ENCODE measurements at places on chromosomes 1 and 21. TPM values are rescaled to one million over a fixed set of nuclear protein-coding genes. Genes with fewer than 3 reads are reported as not detected.

DNA sequence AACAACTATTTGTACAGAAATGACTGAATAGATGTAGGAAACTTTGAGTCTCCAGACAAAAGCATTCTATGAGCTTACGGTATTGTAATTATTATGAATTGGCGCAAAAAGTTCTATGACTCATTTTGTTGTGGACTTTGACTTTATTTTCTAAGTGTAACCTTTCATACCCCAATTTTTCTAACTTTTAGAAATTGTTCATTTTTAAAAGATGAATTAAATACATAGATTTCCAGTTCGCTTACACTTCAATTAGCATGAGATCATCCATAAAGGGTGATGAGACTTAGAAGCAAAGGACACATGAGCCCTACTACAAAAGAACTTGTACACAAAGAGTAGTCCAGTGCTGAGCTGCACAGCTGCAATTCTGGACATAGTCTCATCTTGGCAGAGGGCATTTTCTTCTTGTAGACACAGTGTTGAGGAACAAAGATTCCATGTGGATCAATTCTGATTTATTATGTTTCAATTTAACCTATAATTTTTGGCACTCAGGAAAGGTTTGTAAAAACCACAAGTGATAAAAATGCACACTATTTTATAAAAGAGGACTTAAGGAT is 431.1 kb downstream of the LRRIQ3 start:
- no peak for DNase-seq

Gene CD247
- total RNA-seq: 0.82 TPM

DNA sequence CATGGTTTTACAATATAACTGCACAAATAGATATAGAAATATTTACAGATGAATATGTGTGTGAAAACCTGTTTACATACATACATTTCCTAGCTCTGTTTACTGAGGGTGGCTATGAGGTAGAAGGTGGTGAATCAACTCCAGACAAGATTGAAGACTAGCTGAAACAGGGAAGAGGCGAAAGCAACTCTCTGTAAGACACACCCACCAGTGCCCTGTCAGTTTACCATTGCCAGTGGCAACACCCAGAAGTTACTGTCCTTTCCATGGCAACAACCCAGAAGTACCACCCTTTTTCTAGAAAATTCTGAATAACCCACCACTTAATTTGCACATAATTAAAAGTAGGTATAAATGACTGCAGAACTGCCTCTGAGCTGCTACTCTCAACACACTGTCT is 16.7 kb downstream of the TMEM69 start:
- no peak for DNase-seq

Gene RAP1GAP
- 6.2 TPM for total RNA-seq

DNA sequence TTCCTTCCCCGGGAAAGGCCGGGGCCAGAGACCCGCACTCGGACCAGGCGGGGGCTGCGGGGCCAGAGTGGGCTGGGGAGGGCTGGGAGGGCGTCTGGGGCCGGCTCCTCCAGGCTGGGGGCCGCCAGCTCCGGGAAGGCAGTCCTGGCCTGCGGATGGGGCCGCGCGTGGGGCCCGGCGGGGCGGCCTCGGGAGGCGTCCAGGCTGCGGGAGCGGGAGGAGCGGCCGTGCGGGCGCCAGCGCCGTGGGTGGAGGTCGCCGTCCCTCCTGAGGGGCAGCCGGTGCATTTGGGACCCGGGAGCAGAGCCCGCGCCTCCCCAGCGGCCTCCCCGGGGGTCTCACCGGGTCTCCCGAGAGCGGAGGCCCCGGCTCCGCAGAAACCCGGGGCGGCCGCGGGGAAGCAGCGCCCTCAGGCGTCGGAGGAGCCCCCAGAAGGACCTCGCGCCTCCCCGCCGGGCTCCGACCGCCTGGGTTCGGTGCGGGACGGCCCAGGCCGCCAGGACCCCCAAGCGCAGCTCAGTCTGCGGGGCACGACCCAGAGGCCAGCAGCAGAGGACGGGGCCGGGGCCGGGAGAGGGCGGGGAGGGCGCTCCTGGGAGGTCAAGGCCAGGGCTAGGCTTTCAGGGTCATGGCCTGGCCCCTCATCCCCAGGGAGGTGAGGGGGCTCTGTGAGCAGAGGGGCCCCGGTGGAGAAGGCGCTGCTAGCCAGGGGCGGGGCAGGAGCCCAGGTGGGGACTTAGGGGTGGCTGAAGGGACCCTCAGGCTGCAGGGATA is 7.2 kb upstream of the SLX9 start:
- DNase-seq: peak; percentile 58

- no peak for DNase-seq
These were observed 8.6 kb upstream of the SPSB1 start for GRCh38 chr1:9284061-9284460.

DNA sequence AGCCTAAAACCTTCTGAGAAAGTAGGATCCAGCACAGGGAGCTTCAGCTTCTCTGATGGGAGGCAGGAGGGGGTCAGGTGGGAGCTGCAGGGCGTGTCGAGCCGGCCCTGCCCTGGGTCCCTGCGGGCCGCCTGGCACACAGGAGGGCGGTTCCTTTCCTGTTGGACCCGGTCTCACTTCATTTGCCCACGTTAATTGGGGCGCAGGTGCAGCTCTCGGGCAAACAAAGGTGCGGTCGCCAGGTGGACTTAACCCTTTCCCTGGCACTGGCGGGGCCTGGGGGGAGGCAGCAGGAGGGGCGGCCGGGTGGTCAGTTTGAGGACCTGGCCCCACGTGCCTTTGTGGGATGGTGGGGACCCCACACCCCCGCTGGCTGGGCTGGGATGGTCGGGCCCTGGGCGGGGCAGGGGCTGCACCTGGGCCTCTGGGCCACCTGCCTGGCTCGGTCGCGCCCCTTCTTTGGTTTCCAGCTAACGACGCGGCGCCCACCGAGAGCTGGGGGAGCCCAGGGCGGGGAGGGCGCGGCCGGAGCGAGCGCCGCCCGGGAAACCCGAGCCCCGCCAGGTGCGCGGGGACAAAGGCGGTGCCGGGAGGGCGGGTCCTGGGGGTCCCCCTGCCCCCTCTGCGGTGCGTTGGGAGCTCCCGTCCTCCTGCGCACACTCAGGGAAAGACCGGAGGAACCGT is 20.8 kb upstream of the C1orf159 start:
- DNase-seq: no peak

- DNase-seq: no peak
These were observed 97.4 kb downstream of the ATF6 start for GRCh38 chr1:161863549-161863948.

Gene DIO1
- not detected for total RNA-seq

DNA sequence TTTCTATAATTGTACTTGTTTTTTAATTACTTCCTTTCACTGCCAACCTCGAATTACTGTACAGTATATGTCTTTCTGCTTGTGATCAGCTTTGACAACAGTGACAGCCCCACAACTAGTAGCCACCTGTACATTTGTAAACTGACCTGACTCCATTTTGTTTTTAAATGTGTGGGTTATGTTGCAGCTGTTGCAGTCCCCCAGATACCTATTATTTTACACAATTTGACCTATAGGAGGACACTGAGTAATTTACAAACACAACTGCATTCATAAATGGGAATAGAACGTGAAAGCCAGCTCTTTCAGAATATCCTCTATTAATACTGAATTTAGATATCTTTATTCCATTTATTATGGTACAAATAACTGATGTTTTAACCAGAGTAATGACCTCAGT is 2.5 kb upstream of the VAMP3 start:
- DNase-seq: no peak

Gene DENND2C
- total RNA-seq: 3.2 TPM

GRCh38 chr21:43884861-43885417 is 19.9 kb downstream of the AGPAT3 start:
- no peak for DNase-seq

DNA sequence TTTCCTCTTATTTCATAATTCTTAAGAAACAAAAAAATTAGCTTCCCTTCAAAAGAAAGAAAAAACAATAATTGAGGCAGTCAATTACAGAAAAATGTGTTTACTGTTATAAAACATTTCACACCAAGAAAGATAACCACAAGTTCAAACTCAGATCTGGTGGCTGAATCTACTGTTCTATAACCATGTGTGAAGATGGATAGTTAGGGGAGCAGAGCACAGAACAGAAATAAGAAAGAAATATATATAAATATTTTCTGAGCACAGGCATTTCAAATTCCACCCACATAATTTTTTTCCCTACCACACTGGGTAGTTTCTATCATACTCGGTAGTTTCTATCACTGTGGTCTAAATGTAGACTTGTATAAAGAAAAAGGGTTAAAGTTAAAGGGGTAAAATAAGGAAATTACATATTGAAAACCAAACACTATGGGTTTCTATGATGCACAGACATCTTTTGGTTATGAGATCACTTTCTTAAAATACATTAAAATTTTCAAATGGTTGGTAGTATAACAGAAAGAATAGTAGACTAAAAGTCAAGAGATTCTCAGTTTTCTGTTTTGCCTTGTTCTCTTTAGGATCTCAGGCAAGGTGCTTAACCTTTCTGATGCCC is 10.8 kb downstream of the LYST start:
- DNase-seq: no peak

- no peak for DNase-seq
These were observed 130.7 kb downstream of the FAM78B start for GRCh38 chr1:166036092-166036491.

DNA sequence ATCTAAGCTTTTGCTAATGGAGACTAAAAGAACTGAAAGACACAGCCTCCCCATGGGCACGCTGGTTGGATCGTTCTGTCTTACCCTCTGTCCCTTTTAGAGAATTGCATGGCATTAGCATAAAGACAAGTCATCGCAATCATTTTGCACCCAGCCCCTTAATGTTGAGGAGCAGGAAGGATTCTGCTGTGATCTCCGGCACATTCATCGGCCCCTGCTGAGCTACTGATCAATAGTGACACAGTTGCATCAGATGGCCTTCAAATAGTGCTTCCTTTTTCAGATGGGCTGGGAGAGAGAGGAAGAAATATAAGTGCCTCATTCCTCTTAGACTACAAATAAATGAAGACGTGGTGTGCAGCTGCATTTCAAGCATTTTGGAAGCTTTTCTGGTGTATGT is 75.4 kb downstream of the NOS1AP start:
- DNase-seq: no peak

DNA sequence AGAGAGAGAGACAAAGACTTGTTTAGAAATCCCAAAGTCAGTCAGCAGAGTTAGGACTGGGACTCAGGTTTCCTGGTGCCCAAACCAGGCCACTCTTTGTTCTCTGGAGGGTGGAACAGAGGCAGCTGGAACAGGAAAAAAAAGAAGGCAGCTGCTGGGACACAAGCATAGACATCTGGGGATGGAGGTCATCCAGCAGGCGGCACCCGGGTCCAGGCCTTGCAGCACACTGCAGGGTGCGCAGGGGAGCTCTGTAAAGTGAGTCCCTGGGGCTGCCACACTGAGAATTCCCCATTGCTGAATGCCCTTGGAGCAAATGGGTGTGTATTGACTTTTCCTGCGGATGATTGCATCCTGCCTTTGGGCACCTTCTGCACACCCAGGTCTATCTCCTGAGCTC is 222.9 kb upstream of the CSF3R start:
- DNase-seq: no peak

Gene DDAH1
- 10.1 TPM for total RNA-seq

Gene RAVER2
- 23.8 TPM for total RNA-seq

Gene TAS1R1
- not detected for total RNA-seq

GRCh38 chr1:207336559-207337467 is 15.3 kb downstream of the CD55 start:
- DNase-seq: no peak

DNA sequence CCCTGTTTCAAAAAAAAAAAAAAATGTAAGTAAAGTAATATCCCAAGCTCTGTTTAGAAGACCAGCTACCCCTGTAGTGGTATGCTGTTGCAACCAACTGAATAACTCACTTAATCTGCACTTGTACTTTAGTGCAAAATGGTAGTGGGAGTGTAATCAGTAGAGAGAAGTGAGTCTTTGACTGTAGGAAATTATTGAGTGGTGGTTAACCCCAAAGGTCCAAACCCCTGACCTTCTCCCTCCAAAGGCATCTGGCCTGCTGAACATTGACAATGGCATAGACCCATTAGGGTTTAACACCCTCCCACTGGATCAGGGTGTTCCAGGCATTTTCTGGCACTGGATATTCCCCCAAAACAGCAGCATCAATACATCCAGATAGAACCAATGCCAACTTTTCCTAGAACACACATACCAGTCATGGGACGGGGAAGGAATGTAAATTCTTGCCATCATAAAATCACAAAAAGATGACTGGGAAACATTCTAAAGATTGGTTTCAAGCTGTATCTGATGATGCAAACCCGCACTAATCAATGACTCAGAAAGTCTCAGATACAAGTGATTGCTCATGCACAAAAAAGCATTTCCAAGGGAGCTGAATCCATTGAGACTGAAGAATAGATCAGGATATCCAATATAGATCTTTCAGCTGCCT is 110.3 kb downstream of the MRPL39 start:
- no peak for DNase-seq

Gene TAF12
- total RNA-seq: 28.2 TPM

Gene KRTAP19-3
- not detected for total RNA-seq

- no peak for DNase-seq
These were observed 8.0 kb downstream of the SDHB start for GRCh38 chr1:17045634-17046333.

GRCh38 chr1:184556665-184557064 is 169.8 kb downstream of the C1orf21 start:
- DNase-seq: no peak

- DNase-seq: peak; percentile 67
These were observed 125.9 kb upstream of the VAMP3 start for GRCh38 chr1:7644961-7645750.

DNA sequence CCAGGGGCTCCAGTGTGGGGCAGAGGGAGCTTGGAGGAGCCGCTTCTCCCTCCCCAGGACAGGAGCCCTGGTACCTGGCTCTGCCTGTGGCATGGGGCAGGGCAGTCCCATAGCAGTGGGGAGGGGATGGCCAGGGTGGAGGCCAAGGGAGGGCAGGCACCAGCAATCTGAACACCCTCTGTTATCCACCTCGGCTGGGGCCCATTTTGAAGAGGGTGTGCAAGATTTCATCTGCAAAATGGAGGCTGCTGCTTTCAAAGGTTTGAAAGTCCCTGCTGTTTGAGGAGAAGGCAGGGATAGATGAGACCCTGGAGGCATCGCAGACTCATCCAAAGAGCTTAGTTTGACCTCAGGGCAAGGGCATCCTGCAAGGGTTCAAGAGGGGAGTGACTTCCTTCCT is 15.2 kb upstream of the TMPRSS2 start:
- no peak for DNase-seq

Gene TMEM269
- total RNA-seq: not detected

GRCh38 chr1:162861101-162861500 is at the start of gene CCDC190:
TSS of gene CCDC190 (minus strand) at chr1:162861175. CDS start at chr1:162859646, 1,529 bp downstream.
- DNase-seq: peak; percentile 28

DNA sequence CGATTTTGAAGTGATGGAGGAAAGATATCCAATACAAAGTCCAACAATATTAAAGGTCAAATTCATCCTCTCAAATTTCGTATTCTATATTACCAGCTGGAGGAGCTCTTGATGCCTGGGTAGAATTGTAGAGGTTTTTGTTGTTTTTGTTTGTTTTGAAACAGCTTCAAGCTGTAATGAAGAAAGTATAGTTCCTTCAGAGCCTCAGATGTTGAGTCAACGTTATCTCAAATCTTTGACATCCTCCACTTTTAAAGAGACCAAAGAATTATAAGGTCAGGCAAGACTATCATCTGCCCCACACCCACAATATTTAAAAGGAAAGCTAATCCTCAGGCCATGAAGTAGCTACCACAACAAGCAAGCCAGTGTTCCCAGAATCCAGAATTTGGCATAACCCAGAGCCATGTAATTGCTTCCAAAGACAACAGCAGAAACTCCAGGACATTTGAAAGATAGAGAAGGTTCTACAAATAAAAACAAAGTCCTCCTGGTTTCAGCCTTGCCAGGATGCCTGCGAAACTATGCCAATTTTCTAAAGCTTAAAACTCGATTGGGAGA is 24.9 kb downstream of the VAV3 start:
- DNase-seq: no peak

GRCh38 chr1:245184779-245185178 is 30.0 kb downstream of the KIF26B start:
- DNase-seq: no peak

GRCh38 chr1:222314839-222315238 is 233.1 kb downstream of the HHIPL2 start:
- DNase-seq: no peak

Measured in left ventricle myocardium inferior (tissue), 1 donor.